ENCODE measurements at places on chromosomes 13 and 19.

DNA sequence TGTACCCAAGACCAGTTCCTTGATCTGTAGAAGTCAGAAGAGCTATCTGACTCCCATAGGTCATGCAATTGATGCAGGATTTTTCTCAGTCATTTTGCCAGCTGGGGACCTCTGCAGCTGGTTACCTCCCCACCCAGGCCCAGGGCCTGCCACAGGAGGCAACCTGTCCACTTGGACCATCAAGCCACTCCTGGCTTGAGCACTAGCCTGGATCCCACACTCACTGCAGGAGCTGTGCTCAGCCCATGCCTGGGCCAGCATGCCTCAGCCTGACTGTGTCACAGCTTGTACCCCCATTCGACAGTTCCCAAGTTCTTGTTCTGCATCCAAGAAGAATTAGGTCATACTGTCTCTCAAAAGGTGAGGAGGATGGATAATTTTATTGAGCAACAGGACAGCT lies 189.4 kb downstream of the PCDH17 start:
- no peak for DNase-seq

DNA sequence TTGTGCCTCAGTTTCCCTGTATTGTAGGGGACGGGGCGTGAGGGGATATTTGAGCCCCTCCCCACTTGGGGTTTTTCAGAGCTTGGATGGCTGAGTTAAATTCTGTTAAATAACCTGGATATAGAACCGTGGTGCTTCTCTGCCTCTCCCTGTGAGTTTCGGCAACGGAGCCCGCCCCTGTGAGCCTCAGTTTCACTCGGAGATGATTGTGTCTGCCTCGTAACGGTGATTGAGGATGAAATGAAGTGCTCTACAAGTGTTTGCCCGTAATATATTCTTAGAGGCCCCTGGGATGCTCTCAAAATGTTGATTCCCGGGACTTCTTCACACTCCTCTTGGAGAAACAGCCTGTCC lies 509 bp downstream of the KXD1 start:
- no peak for DNase-seq

- no peak for DNase-seq
These were observed 39.4 kb downstream of the VSTM2B start for GRCh38 chr19:29565171-29565570.

GRCh38 chr13:99265162-99265800 lies 7.1 kb upstream of the GPR18 start:
- no peak for DNase-seq

- DNase-seq: no peak
These were observed 205.8 kb downstream of the LMO7 start for GRCh38 chr13:75841905-75842304.

DNA sequence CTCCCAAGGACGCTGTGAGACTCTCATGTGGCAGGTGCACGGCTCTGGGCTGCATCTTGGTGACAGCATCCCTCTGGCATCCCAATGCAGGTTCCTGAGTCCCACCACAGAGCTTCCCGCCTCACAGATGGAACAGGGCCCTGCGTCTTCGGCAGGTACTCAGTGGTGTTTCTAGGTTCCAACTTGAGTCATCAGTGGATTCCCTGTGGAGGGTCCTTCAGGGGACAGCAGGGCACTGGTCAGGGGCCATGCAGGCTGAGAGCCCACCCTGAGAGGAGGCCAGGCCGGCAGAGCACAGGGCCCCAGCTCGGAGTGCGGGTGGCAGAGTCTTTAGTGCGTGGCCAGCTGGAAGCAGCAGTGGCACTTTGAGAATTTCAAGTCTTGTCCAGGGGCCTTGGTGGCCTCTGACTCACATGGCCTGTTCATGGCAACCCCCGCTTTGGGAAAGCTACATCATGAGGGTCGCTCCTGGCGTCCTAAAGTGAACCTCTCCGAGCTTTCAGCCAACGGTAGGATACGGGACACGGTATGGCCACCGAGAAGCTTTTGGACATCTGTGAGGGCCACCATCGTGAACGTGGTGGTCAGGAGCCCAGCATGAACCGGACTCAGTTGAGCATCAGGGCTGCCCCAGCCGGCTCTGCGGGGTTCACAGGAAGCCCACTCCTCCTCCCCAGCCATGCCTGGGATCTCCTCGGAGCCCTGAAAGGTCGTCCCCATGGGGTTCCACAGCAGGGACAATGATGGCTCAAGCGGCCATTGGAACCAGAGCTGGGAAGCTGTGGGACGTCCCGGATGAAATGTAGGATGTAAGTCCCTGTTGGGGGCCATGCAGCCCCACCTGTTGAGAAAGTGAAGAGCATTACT lies 72.0 kb upstream of the MCF2L start:
- DNase-seq: no peak

DNA sequence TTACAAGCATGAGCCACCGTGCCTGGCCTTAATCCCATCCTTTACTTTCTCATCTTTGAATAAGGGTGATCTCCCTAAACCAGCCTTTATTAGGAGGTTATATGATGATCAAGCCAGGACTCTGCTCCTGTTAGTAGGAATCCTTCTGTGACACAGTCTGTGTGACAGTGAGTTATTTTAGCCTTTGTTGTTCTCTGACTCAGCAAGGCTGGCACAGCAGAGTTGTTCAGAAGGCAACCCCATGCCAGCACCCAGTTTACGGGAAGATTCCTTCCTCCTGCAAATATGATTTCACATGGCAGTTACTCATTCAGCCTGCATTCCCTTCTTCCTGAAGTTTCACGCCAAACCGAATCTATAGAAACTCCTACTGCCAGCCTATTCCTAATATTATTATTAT lies 10.5 kb upstream of the MIER2 start:
- no peak for DNase-seq

- no peak for DNase-seq
These were observed 1.6 kb downstream of the BCAM start for GRCh38 chr19:44810234-44811121.

- no peak for DNase-seq
These were observed 15.6 kb upstream of the ZNF763 start for GRCh38 chr19:11949201-11949600.

DNA sequence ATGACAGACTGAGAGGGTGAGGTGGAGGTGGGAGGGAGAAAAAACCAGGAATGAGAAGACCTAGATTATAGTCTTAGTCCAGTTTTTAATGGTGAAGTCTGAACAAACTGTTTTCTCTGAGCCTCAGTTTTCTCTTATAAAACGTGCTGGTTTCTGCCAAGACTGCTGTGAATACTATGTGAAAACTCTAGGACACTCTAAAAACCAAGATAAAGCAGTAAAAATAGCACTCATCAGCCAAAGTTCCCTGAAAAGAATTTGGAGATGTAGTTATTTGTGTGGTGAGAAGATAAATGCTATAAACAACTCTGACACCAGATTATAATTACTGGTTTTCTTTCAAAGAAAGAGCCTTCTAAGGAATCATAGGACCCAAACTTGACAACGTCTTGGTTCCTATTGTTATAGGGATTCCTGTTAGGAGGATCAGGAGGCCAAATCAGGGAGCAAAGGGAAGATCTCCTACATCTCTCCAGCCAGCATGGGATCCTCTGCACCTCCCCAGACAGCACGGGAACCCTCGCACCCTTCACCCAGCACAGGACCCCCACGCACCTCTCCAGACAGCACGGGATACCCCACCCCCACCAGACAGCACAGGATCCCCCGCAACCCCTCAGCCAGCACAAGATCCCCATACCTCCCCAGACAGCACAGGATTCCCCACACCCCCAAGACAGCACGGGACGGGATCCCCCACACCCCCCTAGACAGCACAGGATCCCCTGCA lies 130.2 kb downstream of the MIPEP start:
- no peak for DNase-seq

DNA sequence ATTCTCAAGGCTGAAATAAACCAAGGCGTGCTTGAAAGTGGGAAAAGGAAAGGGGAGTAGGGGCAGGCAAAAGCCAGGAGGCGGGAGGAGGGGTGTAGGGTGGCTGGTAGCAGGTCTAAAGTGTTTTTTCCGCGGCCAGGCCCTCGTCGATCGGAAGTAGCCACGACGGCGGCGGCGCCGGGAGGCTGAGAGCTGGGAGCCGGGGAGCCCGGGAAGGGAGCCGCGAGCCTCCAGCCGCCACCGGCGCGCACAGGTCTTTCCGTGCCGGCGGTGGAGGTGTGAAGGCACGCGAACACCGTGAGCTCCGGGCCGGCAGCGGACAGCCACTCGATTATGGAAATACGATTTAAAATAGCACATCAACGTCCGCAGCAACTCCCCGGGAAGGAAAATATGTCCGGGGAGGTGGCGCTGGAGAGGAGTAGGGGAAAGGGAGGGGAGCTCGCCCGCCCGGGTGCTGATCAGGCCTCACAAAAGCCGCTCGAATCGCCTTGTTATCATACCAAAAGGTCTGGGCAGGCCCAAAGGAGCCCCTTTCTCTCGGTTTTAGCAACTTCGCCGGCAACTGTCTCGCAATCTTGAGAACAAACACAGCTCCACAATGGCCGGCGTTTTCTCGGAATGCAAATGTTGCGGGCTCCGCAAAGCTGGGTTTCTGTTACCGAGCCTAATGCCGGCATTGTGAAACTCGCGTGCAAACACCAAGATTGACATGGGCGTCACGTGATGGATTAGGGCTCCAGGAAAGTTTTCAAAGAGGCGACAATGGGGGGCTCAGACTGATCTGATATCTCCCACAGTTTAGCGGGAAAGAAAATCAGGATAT lies 2.9 kb upstream of the PCDH8 start:
- DNase-seq: peak; percentile 39

GRCh38 chr19:1734321-1734966 lies 18.9 kb upstream of the ONECUT3 start:
- no peak for DNase-seq

DNA sequence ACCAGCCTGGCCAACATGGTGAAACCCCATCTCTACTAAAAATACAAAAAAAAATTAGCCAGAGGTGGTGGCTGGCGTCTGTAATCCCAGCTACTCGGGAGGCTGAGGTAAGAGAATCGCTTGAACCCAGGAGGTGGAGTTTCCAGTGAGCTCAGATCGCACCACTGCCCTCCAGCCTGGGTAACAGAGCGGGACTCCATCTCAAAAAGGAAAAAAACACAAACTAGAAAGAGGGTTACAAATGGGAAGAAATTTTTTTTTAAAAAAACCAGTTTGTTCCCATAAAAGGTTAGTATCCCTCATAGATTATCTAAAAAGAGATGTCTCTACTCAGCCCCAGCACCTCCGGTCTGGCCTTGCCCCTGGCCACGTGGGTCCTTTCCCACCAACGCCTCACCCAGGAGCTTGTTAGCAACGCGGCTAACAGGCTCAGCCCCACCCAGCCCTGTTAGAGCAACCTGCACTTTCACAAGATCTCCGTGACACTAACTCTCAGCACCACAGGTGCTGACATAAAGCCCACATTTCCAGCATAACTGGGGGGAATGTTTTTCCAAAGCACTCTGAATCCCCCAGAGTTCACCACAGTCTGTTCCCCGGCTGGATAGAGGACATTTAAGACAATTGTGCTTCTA lies 4.3 kb downstream of the DMKN start:
- peak; percentile 74 for DNase-seq

DNA sequence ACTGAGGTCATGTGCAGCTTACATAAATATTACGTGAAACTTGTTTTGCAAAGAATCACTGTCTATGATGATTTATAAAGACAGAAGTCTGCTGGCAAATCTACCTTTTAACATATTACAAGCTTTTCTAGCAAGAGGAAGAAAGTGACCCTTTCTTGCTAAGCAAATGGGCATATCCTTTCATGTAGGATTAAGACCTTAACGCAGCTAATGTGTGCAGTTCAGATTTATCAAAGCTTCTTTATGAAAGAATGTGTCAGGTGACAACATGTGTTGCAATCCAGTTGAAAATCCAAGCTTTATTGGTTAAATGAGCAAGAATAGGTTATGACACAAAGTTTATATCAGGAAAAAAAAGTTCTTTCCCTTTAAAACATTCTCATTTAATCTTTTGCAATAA lies 115.6 kb upstream of the NBEA start:
- DNase-seq: no peak

DNA sequence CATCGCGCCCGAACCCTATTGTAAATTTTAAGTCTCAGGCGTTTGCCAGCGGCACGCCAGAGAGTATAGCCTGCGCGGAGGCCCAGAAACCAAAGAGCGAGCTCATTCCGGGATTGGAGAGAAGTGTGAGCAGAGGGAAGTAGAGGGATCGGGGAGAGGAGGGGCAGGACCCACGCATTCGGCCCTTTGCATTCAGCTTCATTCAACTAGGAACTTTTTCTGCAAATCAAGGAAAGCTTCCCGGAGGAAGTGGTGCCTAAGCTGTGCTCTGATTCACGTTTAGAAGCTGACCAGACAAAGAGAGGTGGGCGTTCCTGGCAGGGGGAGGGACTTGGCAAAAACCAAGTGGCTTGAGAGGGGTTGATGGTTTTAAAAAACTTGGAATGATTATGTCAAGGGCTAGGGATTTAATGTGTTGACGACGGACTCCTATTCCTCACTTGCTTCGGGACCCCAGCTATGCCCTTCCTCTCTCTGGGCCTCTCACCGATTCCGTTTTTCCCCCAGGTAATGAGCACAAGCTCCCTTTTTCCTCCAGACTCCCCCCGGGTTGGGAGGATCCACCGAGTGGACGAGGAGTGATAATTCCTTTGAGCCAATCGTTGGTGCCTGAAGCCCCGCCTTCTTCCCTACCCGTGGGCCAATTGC lies 811 bp upstream of the PRMT1 start:
- peak; percentile 91 for DNase-seq

- no peak for DNase-seq
These were observed 466.0 kb downstream of the FOXO1 start for GRCh38 chr13:40200273-40200978.

DNA sequence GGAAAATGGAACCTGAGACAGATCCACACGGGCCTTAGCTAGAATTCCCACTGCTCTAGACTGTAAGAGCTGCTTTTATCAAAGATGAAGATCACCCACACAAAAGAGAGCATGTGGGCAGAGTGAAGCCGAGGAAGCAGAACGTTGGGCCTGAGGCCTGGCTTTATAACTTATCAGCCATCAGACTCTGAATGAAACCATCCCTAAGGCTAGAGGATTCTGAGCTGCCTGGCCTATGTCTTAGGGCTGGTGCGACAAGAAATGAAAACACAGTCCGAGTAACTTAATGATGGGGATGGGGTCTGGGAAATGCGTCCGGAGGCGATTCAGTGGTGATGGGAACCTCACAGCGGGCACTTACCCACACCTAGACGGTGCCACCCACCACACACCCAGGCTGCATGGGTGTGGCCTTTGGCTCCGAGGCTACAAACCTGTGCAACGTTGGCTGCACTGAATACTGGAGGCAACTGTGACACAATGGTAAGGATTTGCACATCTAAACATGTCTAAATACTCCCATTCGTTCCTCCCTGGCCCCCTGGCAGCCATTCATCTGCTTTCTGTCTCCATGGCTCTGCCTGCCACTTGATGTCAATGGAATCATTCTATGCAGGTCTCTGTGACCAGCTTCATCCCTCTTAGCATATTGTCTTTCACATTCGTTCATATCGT lies 62.0 kb downstream of the SLC15A1 start:
- no peak for DNase-seq

All from RPMI8226 (cell line).